NCI-H510A treated with DMSO at 0.1 percent for 48 hours (cell line): ENCODE measurements at places on chromosomes 16 and 17.

GRCh38 chr16:30746638-30747175 lies 1.5 kb upstream of the PHKG2 start:
- DNase-seq = no peak

DNA sequence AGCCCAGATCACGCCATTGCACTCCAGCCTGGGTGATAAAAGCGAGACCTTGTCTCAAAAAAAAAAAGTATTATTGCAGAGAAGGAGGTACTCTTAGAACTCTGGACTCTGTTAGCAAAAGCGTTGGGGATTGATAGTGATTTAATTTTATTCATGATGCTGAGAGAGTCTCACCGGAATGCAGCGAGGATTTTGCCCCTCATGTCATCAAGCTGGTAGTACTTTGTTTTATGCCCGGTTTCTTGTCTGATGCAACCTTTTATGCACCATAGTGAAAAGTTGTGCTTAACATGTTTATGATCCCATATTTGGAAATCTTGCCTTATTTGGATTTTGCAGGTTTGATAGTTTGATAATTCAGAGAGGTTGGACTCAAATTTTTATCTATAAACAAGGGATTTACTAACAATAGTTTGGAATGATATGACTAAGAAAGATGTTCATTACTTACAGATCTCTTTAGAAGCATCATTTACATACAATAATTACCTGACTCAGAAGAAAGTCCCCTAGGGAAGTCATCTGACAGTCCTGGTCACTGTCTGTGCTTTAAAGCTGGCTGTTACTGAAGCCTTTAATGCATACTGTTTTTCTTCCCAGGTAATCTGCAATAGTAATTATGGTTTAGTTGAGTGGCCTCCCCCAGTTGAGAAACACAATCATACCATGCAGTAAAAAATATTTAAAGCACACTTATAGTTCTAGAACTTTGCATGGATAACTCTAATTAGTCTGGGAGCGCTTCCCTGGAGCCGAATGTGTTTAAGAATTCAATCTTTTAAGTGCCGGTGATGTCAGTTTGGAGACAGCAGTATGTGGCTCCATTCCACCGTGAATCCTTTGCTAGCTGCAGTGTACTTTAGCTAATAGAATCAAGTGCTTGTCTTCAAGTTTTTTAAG lies 120.9 kb downstream of the PRKCA start:
- no peak for DNase-seq

DNA sequence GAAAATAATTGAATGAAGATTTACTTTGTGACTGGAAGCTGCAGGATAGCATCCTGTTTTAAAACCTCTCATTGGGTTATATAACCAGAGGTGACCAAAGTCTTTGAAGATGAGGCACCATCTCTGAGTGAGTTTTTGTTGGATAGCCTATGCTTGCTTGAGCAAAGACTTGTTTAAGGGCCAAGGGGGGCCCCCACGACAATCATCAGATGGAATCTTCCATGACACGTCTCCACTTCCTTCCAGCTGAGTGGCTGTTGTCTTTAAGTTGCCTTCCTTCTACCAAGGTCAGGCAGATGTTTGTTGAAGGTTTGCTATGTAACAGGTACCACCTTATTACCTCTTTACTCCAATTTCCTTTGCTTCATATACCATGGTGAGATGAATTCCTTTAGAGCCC lies 188.8 kb downstream of the PRKCA start:
- no peak for DNase-seq

GRCh38 chr16:535446-536405 lies 8.2 kb downstream of the CAPN15 start:
- DNase-seq = no peak

- DNase-seq = no peak
These were observed 20.7 kb downstream of the GSG1L start for GRCh38 chr16:28042811-28043210.

- no peak for DNase-seq
These were observed 5.3 kb upstream of the RHOT2 start for GRCh38 chr16:662597-662996.

DNA sequence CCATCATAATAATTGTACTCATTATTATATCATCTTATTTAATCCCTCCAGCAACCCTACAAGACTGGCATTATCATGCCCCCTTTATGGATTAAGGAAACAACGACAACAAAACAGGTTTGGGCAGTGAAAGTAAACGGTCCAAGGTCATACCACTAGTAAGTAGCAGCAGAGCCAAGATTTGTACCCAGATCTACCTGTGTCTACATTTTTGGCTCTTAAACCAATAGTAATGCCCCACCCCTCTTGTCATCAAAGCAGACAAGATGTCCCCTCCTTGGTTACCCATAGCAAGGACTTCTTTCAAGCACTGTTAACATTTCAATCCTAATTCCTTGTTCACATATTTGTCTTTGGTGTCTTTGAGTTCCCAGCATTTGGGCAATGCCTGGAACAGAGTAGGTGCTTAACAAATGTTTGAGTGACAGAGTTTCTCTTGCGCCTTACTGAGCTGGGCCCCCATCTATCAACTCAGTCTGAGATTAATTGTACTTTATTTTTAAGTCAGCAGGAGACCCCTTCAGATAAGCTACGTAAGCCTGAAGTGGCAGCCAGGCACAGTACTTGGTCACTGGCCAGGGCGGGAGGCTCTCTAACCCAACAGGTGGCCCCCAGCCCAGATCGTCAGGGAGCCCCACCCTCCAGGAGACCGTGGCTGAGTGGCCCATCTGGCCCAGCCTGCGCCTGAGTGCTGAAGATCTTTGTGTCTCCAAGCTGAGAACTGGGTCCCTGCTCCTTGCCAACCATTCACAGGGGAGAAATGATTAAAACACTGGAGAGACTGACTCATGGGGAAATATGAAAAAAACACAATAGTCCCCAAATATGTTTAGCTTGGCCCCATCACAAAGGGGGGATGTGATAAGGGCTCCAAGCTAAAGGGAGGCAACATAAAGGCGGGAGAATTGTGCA lies 75.8 kb downstream of the AXIN2 start:
- DNase-seq = no peak

DNA sequence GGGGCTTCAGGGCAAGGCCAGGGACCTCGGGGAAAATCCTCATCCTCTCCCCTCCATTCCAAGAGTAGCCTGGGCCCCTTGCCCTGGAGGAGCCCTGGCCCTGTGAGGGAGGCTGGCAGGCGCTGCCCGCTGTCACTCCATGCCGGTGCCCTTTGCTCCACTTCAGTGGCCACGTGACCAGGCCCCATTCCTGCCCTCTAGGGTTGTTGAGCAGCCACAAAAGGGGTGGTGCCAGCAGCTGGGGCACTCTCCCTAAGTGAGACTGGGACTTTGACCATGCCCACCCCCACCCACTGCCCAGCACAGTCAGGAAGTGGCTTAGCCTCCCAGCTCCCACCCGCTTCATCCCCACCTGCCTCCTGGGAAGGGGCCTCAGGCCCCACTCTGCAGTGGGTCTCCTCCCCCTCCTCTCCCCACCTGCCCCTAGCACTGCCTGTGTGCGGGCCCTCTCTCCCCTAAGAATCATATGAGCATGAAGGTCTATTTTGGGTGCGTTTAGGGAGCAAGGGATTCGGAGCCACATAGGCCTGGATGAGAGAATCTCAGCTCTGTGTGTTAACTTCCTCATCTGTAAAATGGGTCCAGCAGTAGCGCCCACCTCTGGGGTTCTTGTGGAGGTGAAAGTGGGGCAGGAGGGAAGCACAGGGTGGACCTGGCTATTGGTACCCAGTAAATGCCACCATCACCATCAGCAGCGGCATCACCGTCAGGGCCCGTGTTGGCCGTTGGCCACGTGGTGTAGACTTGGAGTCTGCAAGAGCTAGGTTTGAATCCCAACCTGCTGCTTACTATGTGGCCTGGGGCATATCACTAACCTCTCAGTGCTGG lies 7.2 kb downstream of the PDK2 start:
- DNase-seq = peak; percentile 65

- DNase-seq = no peak
These were observed 92.3 kb downstream of the GAS7 start for GRCh38 chr17:10106067-10106466.

DNA sequence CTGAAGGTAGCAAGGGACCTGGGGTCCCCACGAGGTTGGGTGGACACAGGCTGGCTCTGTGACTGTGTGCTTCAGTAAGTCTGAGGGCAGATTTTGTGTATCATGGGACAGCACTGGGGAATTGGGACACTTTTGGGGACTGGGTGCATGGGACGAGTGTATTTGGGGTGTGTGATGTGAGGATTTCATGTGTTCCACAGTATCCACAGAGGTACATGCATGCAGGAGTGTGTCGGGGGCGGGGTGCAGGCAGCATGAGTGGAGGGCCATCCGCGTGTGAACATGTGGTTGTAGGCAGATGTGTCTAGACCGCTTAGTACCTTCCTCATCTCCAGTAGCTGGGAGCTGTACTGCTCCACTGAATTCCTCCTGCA lies 1.1 kb upstream of the DLX3 start:
- no peak for DNase-seq

DNA sequence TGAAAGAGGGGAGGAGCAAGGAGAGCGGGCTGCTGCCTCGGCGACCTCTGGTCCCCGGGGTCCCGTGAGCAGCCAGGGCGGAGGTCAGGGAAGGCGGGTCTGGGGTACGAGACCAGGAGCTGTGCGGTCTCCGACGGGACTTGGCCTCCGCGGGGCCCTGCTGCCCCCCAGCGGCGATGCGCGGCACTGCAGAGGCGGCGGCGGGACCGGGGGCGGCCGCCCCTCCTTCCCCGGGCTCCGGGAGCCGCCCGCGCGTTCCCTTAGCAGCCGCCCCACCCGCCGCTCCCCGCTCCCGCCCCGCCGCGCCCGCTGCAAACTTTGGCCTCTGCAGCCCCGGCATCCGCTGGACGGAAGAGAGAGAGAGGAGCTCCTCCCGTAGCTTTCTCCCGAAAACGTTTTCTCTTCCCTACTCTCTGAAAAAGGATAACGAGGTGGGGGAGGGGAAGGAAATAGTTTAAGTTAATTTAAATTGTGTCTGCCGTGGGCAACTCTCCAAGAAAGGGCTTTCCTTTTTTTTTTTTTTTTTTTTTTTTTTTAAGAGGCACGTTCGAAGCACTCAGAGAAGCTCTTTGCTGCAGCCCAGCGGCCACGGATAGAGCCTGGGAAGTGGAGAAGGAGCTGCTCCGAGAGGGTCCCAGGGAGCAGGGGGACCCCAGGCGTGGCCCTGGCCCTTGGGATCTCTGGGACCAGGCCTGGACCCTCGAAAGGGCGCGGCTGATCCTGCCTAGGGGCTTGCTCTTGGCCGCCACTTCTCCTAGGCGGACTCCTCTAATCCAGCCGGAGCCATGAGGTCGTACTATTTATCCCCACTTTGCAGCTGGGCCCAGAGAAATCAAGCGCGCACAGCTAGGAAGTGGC lies 43.2 kb downstream of the C16orf82 start:
- DNase-seq = peak; percentile 77

- DNase-seq = no peak
These were observed 170.5 kb downstream of the MRTFB start for GRCh38 chr16:14241631-14242030.

DNA sequence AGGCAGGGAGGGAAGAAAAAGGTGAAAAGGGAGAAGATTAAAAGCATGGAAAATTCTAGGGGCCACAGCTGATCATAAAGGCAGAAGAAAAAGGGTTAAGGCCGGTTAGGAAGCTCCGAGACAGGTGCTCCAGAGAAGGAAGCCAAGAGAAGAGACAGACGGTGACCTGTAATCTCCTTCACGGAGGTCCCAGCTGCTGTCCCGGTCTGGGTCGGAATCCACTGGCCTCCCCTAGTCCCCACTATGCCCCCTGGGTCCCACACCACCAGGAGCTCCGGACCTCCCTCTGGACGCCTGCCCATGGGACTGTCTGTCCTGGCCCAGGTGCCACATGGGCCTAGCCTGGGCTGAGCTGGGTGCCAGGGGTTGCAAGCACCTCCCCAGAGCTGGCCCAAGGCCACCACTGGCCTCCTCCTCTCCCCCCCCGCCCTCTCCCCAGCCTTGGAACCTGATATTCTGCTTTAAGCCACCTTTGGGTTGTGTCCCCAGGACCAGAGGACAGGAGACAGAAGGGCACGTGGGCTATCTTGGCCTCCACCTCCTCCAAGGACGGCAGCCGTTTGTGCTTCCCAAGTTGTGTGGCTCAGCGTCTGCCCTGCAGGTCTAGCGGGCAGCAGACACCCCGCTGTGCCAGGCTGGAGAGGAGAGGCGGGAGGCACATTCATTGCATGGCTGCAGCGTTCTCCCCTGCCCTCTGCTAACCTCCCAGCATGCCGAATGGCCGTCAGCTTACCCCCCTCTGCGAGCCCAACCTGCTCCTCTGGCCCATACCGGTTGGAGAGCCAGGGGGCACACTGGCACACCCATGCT lies 102.4 kb downstream of the ENGASE start:
- DNase-seq = no peak

GRCh38 chr16:69397821-69398521 lies 12.2 kb upstream of the TERF2 start:
- DNase-seq = no peak

DNA sequence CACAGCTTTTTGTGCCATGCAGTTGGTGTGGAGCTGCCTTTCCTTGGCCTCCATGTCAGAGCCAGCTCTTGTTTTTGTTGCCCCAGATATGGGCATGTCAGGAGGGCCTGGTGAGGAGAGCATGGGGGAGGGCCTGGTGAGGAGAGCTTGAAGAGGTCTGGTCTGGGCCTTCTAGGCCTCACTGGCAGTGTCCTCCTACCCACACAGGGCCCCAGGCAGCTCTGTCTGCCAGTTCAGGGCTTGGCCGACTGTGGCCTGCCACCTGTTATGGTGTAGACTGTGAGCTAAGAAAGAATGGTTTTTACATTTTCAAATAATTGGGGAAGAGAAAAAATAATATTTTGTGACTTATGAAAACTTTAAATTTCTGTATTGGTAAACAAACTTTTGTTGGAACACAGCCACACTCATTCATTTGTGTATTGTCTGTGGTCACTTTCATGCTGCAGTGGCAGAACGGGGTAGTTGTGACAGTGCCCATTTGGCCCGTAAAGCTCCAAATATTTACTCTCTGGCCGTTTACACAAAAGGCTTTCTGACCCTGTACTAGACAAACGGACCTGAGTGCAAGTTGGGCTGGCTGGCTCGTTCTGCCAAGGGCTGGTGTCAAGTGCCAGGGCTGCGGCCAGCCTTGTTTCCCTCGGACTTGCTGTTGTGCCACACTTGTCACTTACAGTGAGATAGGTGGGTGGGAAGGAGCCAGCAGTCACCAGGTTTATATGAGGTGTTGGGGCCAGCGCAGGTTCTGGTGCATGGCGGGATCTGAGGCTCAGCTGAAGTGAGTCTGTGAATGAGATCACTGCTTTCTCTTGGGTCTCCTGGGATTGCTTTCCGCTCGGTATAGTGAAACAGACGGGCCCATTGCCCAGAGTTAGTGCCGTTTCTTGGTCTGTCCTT lies 18.2 kb downstream of the PGS1 start:
- DNase-seq = no peak
